CD4-positive, alpha-beta T cell (primary cell): ENCODE measurements at places on chromosomes 3 and 15. TPM values are rescaled to one million over a fixed set of nuclear protein-coding genes. Genes with fewer than 3 reads are reported as not detected.

- no peaks in the 10 kb centered on the region for H3K4me1 ChIP-seq
- no peaks in the 10 kb centered on the region for H3K36me3 ChIP-seq
- no peak overlapping the region for H3K27ac ChIP-seq
- no peak overlapping the region for H3K4me3 ChIP-seq
These were observed 321.3 kb upstream of the GOLIM4 start for GRCh38 chr3:168417016-168417415.

- H3K4me3 ChIP-seq, result no peak overlapping the region
- no peaks in the 10 kb centered on the region for H3K36me3 ChIP-seq
- no peak overlapping the region for H3K27ac ChIP-seq
- DNase-seq, result no peak
- no peaks in the 10 kb centered on the region for H3K4me1 ChIP-seq
- no peaks in the 10 kb centered on the region for H3K27me3 ChIP-seq
These were observed 175.2 kb downstream of the MEGF11 start for GRCh38 chr15:66078196-66078928.

DNA sequence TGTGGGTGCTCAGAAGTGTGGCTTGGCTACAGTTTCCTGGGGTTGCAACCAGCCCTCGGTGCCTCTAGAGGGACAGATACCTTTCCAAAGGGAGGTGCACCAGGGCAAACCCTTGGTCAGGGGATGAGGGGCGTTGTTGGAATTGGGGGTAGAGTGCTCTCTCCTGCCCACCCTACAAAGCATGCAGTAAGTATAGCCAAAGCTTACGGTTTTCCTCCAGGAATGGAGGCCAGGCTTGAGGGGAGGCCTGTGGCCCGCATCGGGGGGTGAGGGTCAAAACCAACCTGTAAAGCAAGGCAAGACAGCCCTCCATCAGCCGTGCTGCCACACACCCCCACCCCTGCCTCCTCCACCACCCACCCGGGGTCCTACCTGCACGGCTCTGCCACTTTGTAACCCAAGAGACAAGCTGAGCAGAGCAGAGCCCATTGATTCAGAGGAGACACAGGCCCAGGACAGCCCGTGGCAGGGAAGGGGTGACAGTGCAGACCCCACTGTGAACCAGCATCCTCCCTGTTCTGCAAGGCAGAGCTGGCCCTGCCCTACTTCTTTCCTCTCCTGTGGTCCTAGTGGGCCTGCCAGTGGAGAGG, 41.5 kb downstream of the TLE3 start:
- no peak for DNase-seq
- no peak overlapping the region for H3K27ac ChIP-seq
- no peaks in the 10 kb centered on the region for H3K4me1 ChIP-seq
- H3K4me3 ChIP-seq, result no peak overlapping the region
- no peaks in the 10 kb centered on the region for H3K27me3 ChIP-seq

DNA sequence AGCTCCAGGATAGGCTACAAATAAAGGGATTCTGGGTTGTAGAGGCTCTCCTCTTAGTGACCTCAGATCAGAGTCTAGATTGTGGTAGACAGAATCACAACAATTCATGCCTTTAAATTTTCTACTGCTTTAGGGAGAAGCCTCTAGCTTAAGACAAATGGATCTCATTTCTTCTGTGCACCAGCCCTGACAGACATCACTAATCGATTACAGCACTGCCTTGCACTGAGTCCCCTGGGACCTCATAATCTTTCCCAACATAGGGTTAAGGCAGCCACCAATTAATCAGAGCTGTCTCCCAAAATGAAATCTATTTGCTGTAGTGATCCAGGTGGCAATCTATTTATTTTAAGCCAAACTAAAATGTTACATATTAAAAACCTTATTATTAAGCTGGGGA, 436.5 kb upstream of the WNT5A start:
- H3K36me3 ChIP-seq, result no peaks in the 10 kb centered on the region
- no peak overlapping the region for H3K4me3 ChIP-seq
- no peaks in the 10 kb centered on the region for H3K27me3 ChIP-seq

DNA sequence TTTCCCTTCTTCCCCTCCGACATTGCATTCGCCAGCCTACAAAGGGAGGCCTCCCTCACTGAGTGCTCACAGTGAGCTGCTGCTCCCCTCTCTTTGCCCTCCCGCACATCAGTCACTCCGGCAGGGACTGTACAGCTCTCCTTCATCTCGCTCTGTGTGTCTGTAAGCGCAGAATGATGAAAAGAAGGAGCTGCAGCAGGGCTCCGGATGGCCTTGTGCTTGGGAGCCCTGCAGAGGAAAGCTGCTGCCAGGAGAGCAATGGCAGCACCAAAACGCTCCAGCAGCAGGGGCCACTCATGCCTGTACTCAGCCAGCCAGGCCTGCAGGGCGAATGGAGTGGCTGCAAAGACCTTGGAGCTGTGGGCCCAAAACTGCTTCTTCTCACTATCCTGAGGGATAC, 107.0 kb upstream of the NSMCE3 start:
- no peaks in the 10 kb centered on the region for H3K4me1 ChIP-seq
- H3K4me3 ChIP-seq, result no peak overlapping the region
- no peak for DNase-seq
- H3K27ac ChIP-seq, result no peak overlapping the region
- H3K27me3 ChIP-seq, result no peaks in the 10 kb centered on the region
- H3K36me3 ChIP-seq, result no peaks in the 10 kb centered on the region

DNA sequence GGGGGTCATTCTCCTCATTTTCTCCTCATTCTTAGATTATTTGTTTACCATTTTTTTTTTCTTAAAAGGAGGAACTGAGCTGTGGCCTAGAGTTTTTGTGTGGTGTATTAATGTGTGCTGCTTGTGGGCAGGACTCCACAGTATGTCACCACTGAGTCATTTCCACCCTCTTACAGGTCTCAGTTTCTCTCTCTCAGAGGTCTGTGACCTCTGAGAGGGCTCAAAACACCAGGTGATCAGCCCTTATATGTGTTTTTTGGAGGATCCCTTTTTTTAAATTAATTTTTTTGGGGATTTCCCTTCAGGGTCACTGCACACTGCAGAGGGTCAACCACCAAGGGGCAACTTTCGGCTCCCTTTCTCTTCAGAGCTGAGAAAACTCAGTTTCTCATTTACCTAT, 166.4 kb downstream of the SUCNR1 start:
- H3K27me3 ChIP-seq, result no peaks in the 10 kb centered on the region
- no peak for DNase-seq
- H3K4me1 ChIP-seq, result no peaks in the 10 kb centered on the region

DNA sequence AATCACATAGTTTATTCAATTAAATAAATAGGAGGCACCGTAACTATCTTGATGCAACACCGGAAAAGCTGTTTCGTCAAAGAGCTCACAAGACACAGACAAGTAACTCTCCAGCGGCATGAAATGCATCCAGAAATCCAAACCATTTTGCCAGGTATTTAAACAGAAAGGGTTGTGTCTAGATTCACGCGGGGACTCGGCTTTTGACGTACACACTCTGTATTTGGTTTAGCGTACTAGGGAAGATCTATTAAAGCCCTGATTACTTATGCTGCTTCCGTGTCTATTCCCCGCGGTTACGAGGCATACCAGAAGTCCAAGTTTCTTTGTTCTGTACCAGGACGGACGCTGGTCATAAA, 718 bp downstream of the BNIP2 start:
- peaks cover 33% of the 10 kb centered on the region for H3K4me1 ChIP-seq
- H3K4me3 ChIP-seq, result peak overlapping the region; percentile 97
- H3K36me3 ChIP-seq, result peaks cover 20% of the 10 kb centered on the region
- no peaks in the 10 kb centered on the region for H3K27me3 ChIP-seq
- peak overlapping the region; percentile 99 for H3K27ac ChIP-seq
- DNase-seq, result no peak

DNA sequence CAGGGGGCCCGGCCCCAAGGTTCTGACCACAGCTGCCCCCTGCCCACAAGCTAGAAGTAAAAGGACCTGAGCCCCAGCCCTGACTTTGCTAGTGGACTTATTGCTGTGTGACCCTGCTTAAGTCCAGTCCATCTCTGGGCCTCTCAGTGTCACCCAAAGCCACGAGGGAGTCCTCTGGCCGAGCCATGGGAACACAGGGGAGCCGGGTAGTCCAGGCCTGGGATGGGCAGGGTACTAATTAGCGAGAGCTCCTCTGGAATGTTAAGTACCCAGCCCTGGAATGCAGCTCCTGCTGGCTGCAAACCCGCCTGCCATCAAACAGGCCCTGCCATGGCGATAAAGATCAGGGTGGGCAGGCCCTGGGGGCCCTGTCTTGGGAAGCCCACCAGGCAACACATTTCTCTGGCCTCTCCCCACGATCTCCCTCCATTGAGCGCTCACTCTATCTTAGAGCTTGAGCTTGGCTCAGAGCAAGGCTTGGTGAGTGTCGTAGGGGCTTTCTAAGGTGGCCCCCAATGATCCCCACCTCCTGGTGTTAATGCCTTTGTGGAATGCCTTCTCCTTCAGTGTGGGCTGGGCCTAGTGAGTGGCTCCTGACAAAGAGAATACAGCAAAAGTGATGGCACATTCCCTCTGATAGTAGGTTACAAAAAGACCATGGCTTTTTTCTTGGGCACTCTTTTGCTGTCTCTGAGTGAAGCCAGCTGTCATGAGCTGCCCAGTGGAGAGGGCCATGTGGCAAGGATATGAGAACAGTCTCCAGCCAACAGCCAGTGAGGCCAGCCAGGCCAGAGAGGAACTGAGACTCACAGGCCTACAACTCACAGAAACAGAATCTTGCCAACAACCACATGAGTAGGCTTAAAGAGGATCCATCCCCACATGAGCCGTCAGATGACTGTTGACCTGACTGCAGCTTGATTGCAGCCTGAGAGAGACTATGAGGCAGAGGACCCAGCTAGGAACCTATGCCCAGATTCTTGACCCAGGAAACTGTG, 133.1 kb downstream of the SMAD6 start:
- H3K4me1 ChIP-seq, result no peaks in the 10 kb centered on the region
- no peak overlapping the region for H3K27ac ChIP-seq

GRCh38 chr3:103393395-103394186, 958.8 kb downstream of the ZPLD1 start:
- no peaks in the 10 kb centered on the region for H3K27me3 ChIP-seq
- no peaks in the 10 kb centered on the region for H3K36me3 ChIP-seq
- no peaks in the 10 kb centered on the region for H3K4me1 ChIP-seq
- H3K4me3 ChIP-seq, result no peak overlapping the region

DNA sequence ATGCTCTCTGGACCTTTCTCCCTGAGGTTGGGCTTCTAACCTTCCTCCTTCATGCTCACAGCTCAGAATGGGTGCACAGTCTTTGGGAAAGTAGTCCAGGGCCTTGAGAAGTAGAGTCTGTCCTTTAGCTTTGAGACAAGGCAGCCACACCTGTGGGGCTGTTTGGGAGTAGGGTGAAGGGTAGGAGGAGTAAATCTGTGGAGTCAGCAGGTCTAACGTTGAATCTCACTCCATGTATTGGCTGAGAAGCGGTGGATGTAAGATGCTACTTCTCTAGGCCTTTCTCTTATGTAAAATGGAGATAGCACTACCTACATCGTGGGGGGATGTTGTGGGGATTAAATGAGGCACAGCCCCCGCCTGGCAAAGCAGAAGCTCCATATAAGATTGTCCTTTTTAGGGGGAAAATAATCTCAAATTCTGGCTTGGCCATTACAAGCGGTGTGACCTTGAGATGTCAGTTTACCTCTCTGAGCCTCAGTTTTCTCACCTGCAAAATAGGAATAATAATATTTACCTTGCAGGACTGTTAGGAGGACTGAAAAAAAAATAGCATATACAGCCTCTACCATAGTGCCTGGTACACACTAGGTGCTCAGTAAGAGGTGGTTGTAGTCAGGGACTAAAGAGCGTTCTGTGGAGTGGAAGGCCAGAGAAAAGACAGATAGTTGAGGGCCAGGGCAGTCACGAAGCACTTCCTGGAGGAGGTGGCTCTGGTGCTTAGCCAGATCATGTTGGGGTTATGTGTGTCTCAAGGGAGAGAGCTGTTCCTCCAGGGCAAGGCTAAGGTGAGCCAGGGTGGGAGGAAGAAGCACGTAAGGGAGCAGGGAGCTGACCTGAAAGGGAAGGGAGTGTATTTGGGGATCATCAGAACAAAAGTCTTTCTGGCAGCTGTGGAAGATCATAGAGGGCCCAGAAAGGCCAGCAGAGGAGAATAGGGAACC, 82.8 kb upstream of the MRPS22 start:
- no peak for DNase-seq
- H3K4me3 ChIP-seq, result no peak overlapping the region
- H3K36me3 ChIP-seq, result no peaks in the 10 kb centered on the region
- H3K27ac ChIP-seq, result no peak overlapping the region
- no peaks in the 10 kb centered on the region for H3K4me1 ChIP-seq

GRCh38 chr3:119834754-119835370, 53.0 kb downstream of the NR1I2 start:
- no peak overlapping the region for H3K4me3 ChIP-seq
- H3K4me1 ChIP-seq, result no peaks in the 10 kb centered on the region

DNA sequence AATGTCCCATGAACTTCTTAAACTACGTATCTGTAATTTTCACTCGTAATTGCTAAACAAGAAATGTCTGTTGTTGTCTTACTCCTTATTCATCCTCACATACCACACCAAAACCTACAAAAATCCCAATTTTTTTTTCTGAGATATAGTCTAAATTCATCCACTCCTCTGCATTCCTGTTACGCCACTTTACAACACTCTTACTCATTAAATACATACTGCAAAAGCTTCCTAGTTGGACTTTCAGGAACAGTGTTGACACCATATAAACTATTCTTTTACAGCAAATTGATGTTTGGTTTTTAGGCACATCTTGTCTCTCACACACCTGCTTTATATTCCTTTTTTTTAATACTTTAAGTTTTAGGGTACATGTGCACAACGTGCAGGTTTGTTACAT, 934.9 kb upstream of the CADM2 start:
- no peak overlapping the region for H3K27ac ChIP-seq
- no peak for DNase-seq
- no peaks in the 10 kb centered on the region for H3K27me3 ChIP-seq
- no peaks in the 10 kb centered on the region for H3K4me1 ChIP-seq

GRCh38 chr3:56928379-56929068, 126.8 kb upstream of the ARHGEF3 start:
- no peak overlapping the region for H3K4me3 ChIP-seq
- no peaks in the 10 kb centered on the region for H3K36me3 ChIP-seq
- DNase-seq, result peak; percentile 26
- H3K4me1 ChIP-seq, result peaks cover 61% of the 10 kb centered on the region
- H3K27ac ChIP-seq, result no peak overlapping the region

DNA sequence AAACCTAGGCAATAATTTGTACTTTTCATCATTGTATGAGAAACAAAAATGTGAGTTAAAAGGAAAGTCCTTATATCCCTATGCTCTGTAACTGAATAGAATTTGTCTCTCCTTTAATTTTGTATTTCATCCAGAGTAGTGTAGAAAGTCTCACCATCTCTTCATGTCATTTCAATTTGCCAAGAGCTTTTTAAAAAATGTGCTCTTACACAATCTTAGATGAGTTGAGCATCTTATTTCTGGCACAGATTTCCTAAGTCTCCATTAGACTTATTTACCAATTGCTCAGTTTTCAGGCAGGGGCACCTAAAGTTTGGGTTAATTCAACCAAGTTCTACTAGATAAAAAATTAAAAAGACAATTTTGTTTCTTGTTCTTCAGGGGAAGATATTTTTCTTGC, 201.5 kb upstream of the RBMS3 start:
- H3K4me3 ChIP-seq, result no peak overlapping the region
- H3K27me3 ChIP-seq, result no peaks in the 10 kb centered on the region
- no peak overlapping the region for H3K27ac ChIP-seq
- no peaks in the 10 kb centered on the region for H3K36me3 ChIP-seq

GRCh38 chr3:151923901-151924300, 50.5 kb downstream of the SUCNR1 start:
- H3K27me3 ChIP-seq, result no peaks in the 10 kb centered on the region
- H3K27ac ChIP-seq, result no peak overlapping the region
- no peaks in the 10 kb centered on the region for H3K36me3 ChIP-seq
- H3K4me3 ChIP-seq, result no peak overlapping the region
- no peak for DNase-seq

The NAA50 gene
- 46.6 TPM for total RNA-seq

The STT3B gene
- total RNA-seq, result 111 TPM

The WDR72 gene
- total RNA-seq, result not detected

The C15orf39 gene
- 42.1 TPM for total RNA-seq

The MST1 gene
- total RNA-seq, result 7.8 TPM

The DISP2 gene
- 0.03 TPM for total RNA-seq

The MORC1 gene
- total RNA-seq, result not detected
